HAP-1 (cell line): ENCODE measurements at places on chromosomes 6 and 20.

- no peak for DNase-seq
These were observed 223.1 kb downstream of the BCAS1 start for GRCh38 chr20:53847139-53847836.

- no peak for DNase-seq
These were observed 47.3 kb upstream of the LRFN2 start for GRCh38 chr6:40634429-40634828.

GRCh38 chr20:16576219-16576618 lies 3.0 kb upstream of the KIF16B start:
- no peak for DNase-seq

GRCh38 chr6:113662688-113663333 lies 194.3 kb upstream of the MARCKS start:
- no peak for DNase-seq

DNA sequence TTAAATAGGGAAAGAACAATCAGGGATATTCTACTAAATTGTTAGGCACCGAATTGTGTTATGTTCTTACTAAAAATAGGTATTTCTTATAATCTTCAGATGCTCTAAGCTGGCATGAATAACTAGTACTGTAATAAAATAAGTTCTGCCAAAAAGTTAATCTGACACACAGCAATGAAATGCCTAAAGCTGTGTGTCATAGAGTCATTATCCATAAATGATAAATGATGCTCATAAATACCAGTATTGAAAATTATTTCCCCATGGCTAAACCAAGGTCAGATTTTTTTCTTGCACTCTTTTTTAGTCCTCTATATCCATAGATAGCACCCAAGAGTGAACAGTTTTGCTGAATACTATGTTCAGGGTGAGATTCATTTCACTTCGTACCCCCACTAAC lies 11.7 kb upstream of the PRIM2 start:
- no peak for DNase-seq

DNA sequence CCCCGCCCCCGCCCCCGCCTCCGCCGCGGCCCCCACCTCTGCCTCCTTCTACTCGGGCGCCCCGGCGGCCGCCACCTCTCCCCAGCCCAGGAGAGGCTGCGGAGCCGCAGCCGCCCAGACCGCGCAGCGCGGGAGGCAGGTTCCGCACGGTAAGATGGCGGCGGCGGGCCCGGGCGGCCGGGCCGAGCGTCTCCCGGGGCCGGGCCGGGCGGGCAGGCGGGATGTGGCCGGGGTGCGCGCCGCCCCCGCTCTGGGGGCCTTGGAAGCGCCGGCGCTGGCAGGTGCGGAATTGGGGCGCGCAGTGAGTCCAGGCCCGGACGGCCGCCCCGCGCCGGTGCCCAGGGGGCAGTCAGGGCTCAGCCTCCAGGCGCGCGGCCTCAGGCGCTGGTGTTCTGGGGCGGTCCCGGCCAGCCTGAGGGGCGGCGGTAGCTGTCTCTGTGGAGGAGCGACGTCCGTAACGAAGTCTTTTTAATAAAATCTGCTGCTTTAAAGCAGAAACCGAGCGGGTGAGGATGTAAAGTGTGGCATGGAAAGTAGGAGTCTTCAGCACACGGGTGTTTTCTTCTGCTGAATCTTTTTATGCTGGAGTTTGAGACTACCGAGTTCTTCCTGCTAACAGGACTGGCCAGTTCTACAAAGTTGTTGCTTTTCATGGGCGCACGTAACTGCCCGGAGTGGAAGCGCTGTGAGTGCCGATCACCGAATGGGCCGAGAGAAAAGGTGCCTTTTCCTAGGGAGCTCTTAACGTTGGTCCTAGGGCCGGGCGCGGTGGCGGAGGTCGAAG lies at the start of gene GID8:
GID8 (plus strand) TSS at position 43 of the 784 bp plus-strand sequence. CDS start 3,356 bp downstream, outside the sequence.
- DNase-seq = no peak

GRCh38 chr6:42505385-42505718 lies 53.6 kb upstream of the TRERF1 start:
- no peak for DNase-seq

DNA sequence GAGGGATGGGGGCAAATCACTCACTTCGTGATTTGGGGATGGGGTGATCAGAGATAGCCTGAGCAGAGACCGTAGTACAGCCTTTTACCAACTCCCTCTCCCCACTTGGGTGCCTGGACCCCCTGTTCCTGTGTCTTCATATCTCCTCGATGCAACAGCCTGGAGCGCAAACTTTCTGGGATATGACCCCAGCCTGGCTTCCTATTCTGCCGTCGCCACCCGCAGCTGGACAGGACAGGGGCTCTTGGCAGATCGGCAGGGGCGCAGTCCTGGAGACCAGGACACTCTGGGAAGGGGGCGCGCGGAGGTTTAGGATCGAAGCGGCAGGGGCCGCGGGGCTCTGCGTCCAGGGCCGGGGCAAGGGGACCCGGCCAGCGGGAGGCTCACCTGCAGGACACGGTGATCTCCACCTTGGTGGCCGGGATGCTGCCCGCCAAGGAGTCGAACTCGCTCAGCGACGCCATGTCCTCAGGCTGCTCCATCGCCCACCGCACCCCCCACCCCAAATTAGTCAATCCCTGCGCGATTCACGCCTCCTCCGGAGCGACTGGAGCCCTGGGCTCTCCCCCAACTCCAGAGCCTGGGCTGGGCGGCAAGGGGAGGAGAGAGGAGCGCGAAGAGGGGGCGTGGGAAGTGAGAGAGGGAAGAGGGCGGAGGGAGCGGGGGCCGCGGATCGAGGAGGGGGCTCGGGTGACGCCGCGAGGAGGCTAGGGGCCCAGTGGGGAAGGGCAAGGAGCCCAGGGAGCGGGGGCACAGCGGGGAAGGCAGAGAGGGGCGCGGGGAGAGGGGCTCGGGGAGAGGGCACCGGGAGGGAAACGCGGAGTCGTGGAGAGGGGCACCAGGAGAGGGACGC lies at the start of gene CPNE5:
CPNE5 (minus strand) TSS at position 549 of the 853 bp plus-strand sequence; CDS start at position 482, 67 bp downstream.
- peak; percentile 55 for DNase-seq

DNA sequence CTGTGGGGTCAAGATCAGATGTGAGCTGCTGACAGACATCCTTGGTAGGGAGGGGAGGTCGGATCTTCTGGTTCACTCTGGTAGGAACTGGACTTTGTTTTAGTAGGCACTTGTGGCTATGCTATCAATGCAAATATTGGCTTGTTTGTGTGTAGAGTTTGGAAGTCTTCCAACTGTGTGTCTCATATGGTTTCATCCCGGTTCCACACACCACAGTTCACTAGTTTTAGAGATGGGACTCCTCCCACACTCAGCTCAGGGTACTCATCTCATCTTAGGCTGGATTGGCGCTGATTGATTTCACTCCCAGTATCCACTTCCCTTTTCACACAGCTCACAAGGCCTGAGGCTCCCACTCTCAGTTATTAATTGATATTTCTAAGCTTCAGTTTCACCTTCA lies 161.3 kb downstream of the THBS2 start:
- DNase-seq = no peak

DNA sequence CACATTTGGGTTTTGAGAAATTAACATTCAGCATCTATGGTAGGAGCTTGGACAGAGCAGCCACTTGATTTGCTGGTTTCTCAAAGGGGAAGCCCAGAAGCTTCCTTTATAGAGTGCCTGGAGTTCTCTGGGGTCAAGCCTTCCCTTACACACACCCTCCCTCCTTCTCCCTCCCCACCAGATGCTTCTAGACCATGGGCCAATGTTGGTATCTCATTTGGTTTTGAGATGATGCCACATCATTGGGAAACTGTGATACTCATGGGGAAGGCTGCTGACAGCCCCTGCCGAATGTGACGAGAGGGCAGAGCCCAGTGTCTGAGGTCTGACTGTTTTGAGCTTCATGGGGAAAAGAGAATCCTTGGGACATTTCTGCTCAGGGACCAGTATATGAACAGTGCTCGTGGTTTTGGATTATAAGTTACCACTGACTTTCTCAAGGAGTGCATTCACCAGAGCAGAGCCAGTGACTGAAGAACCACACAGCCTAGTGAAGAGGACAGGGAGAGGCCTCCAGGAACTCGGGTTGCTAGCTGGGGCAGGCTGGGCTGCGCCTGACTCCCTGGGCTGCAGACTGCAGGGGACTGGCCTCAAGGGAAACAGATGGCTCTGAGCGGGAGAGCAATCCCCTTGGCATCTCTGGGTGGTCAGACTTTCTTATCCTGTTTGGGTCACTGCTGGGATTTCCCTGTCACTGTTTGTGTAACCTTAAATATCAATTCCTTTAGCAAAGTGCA lies 46.4 kb upstream of the CST5 start:
- DNase-seq = no peak

DNA sequence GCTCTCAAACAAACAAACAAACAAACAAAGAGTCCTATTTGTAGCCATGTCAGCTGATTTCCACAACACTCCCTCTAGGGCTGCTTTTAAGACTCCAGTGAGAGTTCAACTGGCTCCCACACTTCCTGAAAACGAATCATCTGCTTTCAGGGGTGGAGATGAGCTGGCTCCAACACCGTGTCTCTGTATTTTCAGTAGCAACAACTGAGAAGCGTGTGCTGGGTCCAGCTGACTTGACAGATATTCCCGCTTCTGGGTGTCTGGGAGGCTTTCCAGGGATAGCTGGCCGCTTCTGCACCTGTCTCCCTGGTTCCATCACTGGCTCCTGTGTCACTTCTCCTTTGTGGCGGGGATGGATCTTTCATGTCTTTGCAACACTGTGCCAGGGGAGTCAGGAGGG lies 272.5 kb upstream of the SOX4 start:
- no peak for DNase-seq

GRCh38 chr6:11218102-11218442 lies 14.4 kb downstream of the NEDD9 start:
- no peak for DNase-seq

DNA sequence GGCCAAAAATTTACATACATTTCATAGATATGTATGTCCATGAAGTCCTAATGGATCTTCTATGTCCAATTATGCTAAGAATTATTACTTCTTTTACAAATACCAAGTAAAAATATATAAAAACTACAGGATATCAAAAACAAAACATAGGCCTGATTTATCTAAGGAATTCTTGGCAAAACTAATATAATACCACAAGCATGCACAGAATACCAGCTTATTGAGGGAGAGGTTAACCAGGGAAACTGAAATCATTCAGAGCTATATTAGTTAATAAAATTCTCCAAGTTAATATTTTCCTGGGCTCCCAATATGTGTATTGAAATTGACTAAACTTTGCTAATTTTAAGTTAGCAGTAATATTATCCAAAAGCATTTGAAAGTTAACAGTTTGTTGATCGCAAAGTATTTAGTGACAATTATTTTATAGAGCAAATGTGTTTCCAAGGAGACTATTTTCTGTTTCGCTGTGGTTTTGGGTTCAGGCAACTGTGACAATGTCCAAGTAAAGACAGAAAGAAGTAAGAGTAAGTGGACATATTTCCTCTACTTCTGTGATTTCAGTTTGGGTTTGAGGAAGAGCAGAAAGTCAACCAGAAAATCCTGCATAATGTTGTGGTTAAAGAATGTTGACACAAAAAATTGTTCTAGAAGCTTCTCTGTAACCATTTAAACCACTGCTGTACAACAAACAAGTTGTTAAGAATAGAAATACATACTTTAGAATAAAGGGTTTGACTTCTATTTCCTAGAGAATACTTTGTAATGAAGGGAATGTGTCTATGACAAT lies 167.4 kb downstream of the COL21A1 start:
- DNase-seq = no peak

GRCh38 chr6:1524040-1524480 lies 85.7 kb upstream of the FOXC1 start:
- no peak for DNase-seq
